H7 (cell line): ENCODE measurements at places on chromosomes 12 and 14.

- DNase-seq, result peak; percentile 79
These were observed 10.0 kb downstream of the LHX5 start for GRCh38 chr12:113461666-113462065.

DNA sequence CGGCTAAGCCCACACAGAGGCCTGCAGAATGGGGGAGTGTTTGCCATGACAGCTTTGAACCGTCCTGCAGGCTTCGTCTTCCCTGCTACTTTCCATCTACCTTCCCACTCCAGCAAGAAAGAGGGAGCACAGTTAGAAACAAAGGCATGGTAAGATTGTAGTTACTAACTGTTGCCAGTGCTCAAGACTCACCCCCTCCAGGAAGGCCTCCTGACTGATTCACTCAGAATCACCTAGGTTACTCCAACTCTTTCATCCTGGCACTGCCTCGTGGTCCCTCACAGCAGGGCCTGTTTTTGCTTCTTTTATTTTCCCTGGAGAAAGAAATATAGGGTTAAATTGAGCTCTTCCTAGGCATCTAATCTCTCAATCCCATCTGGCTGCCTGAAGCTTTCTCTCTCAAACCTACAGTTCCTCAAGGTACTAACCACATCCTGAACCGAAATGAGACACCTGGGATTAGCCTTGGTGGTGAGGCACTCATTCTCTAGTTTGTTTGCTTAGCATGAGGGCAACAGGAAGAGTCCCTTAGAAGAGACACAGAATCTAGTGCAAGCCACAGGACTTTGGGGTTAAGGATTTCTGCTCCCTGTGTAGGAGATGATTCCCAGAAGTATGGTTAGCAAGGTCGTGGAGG is 7.8 kb downstream of the GALNT6 start:
- no peak for DNase-seq

DNA sequence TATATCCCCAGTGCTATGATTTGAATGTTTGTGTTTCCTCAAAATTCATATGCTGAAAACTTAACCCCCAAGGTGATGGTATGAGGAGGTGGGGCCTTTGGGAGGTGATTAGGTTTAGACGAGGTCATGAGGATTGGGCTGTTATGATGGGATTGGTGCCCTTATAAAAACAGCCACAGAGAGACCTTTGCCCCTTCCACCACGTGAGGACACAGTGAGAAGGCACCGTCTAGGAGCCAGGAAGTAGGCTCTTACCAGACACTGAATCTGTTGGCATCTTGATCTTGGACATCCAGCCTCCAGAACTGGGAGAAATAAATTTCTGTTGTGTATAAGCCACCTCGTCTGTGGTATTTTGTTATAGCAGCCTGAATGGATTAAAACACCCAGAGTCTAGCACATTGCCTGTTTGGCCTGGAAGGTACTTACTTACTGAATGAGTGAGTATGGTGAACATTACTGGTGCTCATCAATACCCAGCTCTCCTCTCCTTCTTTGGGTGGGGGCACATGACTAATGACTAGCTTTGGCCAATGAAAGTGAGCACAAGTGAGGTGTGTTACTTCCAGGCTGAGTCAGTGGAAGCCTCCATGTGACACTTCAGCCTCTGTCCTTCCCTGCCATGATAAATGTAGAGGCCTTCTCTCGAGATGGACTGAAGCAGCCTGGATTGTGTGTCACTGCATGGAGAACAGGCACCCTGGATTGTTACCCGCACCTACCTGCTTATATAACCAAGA is 72.4 kb upstream of the CHST11 start:
- DNase-seq, result no peak

GRCh38 chr12:123119808-123120207 is 31.1 kb downstream of the PITPNM2 start:
- no peak for DNase-seq

- DNase-seq, result no peak
These were observed 65.9 kb downstream of the PTPN21 start for GRCh38 chr14:88488897-88489296.

- peak; percentile 17 for DNase-seq
These were observed 870 bp upstream of the HOXC13 start for GRCh38 chr12:53937596-53938325.

DNA sequence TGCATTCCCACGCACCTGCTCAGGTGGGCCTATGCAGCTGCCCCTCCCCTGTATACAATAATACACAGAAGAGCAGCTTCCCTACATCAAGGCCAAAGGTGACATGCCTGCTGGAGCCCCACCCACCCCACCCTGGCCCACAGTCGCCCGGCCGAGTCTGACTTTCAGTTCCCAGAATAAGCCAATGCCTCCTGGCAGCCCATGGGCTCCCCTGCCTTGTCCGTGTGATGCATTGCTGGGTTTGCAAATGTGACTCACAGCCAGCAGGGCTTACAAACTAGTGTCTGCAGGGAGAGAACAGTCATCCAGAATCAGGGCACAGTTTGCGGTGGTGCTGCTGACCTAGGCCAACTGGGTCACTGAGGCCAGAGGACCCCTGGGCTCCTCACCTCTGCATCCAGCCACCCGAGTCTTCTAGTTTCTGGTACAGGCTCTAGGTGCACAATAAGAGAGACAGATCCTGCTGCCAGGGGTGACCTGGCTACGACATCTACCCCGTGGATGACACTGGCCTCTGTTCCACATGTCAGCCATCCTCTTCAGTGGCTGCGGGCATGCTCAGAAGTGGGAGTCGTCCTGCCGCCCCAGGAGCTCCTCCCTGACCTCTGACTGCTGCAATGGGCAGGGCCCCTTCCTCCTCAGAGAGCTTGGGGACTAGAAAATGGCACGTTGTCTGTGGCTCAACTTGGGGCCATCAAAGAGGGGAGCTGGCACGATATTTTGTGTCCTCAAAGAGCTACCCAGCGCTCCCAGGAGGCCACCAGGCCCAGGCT is 84.5 kb downstream of the CHGA start:
- DNase-seq, result no peak

GRCh38 chr12:52622349-52622748 is 4.0 kb upstream of the KRT73 start:
- no peak for DNase-seq

GRCh38 chr12:29725587-29726320 is 58.0 kb downstream of the TMTC1 start:
- no peak for DNase-seq

DNA sequence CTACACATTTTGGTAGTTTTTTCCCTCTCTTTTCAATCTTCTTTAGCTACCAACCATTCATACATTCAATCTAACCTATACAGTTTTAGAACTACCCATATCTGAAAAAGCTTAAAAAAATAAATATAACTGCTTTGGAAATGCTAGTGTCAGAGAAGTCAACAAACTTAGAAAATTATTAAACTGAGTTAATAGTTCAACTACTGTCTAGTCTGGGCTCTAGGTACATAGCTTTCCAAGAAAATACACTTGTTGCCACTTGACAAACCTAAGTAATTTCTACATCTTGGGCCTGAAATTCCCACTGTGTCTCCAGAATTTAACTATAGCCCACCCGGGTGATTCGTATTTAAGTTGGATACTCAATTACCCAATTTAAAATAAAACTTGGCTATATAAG is 22.1 kb downstream of the GTF2A1 start:
- no peak for DNase-seq

DNA sequence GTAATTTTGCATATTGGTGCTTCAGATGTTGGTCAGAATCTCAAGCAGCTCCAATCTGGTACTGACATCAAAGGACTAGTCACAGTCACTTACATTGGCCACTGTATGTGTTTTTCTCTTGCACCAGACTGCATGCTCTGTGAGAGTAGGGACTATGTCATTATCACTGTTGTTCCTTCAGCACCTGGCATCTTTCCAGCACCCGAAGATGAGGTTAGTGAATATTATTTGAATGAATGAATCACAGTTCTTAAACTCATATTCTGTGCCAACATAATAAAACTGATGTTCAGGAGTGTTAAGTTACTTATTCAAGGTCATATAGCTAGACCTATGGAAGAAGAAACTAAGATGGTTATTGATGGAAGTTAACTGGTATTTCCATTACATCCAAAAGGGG is 204.5 kb upstream of the TBX3 start:
- no peak for DNase-seq

DNA sequence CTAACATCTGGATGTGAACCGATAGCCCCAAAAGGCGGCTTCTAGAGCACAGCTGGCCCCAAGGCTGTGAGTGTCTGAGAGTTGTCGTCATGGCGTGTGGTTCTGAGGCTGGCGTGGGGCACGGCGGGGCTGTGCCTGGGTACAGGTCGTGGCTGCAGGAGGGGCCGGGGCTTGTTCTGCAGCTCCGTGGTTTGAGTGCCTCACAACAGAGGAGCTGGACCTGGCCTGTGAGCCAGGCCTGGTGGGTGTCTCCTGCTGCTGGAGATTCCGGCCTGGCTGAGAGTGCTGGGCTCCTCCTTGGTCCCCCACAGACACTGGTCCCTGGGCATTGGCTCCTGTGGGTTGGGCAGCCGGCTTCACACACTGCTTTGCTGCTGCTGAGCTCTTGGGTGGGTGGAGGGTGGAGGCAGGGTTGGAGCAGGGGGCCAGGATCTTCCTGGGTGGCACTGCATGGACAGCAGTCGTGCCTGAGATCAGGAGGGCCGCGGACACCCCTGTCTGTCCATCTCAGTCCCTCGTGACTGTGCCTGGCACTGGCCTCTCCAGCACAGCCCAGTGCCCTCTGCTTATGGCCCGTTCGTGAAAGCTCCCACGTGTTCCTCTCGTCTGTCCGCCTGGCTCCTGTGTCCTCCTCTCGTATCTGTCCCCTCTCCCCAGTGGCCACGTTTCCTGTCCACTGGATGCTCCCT is 31.8 kb upstream of the TEX22 start:
- DNase-seq, result no peak

GRCh38 chr12:4991373-4991772 is 52.3 kb upstream of the KCNA5 start:
- no peak for DNase-seq

GRCh38 chr12:2749580-2749979 is 45.2 kb upstream of the FKBP4 start:
- DNase-seq, result no peak

- DNase-seq, result no peak
These were observed 30.1 kb downstream of the SLC15A4 start for GRCh38 chr12:128793701-128794100.

DNA sequence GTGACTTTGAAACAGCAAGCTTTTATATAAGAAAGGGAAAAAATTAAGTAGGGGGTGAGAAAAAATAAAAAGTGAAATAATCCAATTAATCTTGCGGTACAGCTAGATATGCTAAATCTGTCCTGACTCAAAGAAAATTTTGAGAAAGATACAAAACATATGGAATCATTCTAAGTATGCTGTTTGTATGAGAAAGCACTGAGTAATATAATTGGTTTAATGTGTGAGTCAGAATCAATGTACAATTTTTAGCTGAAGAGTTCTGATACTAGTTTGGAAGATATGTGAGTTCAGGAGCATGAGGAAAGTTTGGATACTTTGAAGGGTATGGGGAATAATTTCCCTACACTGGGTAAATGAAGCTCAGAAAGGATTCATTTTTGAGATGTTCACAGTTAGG is 190.9 kb upstream of the RASSF8 start:
- no peak for DNase-seq

- no peak for DNase-seq
These were observed 37.0 kb downstream of the LIMA1 start for GRCh38 chr12:50246197-50246865.

- no peak for DNase-seq
These were observed 50.2 kb downstream of the MIPOL1 start for GRCh38 chr14:37247791-37248461.

GRCh38 chr12:128076188-128076587 is 190.8 kb upstream of the TMEM132C start:
- DNase-seq, result no peak

DNA sequence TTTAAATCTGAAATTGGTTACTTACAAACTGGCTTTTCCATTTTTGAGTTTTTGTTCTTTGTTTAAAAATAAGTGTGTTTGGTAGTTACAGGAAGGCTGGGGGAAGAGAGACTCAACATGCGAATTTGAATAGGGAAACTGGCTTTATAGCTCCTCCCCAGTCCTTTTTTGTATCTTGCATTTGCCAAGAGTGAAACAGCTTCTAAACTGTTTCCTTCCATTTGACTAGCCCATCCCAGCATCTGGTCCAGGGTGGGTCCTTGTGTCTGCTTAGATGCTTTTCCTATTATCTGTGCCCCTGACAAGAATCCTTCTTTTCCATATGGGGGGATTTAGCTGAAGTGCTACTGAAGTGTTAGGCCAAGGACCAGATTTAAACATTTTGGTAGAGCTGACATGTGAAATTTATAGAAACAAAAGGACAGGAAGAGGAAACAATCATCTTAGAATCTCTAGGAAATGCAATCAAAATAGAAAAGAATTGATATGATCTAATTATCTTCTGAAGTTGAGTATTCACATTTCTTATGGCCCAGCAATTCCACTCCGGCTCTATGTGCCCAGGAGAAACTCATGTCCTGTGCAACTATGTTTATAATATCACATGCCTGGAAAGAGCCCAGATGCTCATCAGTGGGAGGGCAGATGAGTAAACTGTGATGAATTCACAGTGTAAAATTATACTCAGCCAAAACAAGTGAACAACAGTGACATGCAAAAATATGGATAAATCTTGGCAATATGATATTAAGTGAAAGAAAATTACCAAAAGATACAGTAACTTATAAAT is 7.4 kb downstream of the SMOC1 start:
- no peak for DNase-seq

DNA sequence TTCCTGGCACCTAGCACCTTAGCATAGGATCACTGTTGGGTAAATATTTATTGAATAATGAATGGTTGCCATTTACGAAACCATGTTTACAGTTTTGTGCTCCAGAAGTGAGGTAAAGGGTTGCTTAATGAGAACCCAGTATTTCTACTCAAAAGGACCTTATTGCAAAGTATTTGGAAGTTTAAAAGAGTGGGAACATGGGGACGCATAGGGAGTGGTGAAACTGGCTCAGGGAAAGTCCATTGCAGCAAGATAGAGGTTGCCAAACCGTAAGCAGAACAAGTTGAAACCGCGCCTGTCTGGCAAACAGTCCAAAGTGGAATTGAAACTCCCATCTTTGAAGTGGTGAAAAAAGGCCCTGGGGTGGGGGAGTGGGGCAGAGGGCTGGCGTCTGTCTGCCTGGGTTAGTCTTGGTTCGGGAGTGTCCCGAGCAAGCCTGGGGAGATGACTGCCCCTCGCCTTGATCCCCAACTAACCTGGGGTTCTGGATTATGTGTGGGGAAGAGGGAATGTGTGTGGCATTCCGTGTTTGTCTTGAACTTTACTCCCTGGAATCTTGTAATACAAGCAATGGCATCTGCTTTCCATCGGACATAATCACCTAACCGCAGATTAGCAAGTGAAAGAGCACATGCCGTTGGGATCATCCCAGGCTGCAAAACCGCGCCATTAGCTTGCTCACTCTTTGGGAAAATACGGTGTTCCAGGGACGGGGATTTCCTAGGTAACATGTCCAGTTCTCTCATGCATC is 7.2 kb downstream of the ALDH2 start:
- DNase-seq, result no peak

- no peak for DNase-seq
These were observed 24.0 kb downstream of the LRIG3 start for GRCh38 chr12:58896278-58896677.
